Fibroblast of lung (primary cell): ENCODE measurements at places on chromosomes 4 and X. TPM values are rescaled to one million over a fixed set of nuclear protein-coding genes. Genes with fewer than 3 reads are reported as not detected.

Gene MAPK10
- 8.0 and 20.0 TPM in 2 replicates for total RNA-seq

Gene ARAP2
- 2.3 and 3.0 TPM in 2 replicates for total RNA-seq

Gene SULT1B1
- total RNA-seq = not detected in 2 replicates

Gene TRAPPC2
- 13.9 and 22.0 TPM in 2 replicates for total RNA-seq

Gene IGSF1
- total RNA-seq = under 0.01 TPM in 1 of 2 replicates, not detected in the other

Gene PCDH7
- 2.3 and 9.0 TPM in 2 replicates for total RNA-seq

Gene SRPX
- 84.9 and 91.2 TPM in 2 replicates for total RNA-seq

Gene GABRA4
- total RNA-seq = not detected in 2 replicates

Gene CLNK
- total RNA-seq = not detected in 2 replicates

Gene MTTP
- total RNA-seq = 0.26 and 0.83 TPM in 2 replicates

Gene RAI2
- total RNA-seq = 1.3 and 2.1 TPM in 2 replicates

Gene SLC6A8
- total RNA-seq = 9.8 and 11.1 TPM in 2 replicates

Gene FGF13
- 4.6 and 9.6 TPM in 2 replicates for total RNA-seq

Gene MAGEB5
- not detected in 2 replicates for total RNA-seq

Gene CRMP1
- total RNA-seq = 0.33 and 1.5 TPM in 2 replicates

Gene CTAG1B
- total RNA-seq = not detected in 2 replicates

Gene TAF7L
- total RNA-seq = 0.33 and 0.51 TPM in 2 replicates

Gene PCSK1N
- 0.17 and 0.51 TPM in 2 replicates for total RNA-seq

Gene SOWAHD
- total RNA-seq = 0.26 and 0.83 TPM in 2 replicates

Gene CXCL8
- total RNA-seq = 1.3 TPM in 2 replicates
